ENCODE measurements at places on chromosomes 16 and 17.

DNA sequence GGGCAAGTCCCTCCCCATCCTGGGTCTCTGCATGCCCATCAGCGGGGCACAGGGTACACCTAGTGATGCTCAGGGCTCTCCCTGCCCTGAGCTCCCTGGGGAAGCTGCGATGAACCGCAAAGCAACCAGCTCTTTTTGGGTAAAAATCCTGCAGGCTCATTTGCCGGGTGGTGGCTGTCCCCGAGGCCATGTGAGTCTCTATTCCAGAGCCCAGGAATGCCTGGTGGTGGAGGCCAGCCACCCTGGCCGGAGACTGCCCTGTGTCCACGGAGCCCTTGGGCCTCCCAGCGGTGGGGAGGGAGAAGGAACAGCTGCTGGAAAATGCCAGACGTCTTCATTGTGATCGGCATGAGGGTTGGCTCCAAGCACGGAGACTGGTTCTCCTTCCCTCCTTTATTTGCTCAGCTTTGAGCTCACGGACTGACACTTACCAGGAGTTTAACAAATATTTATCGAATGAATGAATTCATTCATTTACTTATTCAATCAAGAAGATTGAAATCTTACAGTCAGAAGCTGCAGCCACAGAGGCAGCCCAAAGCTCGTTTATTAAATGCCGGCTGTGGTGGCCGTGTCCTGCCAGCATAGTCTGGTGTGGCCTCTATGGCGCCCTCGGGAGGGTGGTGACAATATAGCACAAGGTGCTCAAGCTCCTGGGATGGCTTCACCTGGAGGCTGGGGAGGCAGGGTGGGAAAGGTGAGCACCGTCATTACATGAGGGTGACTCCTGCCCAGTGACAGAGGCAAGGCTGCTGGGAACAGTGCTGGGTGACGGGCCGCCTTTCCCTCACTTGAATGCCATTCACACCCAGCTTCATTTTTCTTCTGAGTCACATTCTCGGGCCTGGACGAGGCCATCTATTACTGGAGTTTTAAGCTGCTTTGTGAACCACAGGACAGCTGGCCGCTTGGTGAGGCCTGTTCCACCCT is 31.1 kb upstream of the JPH3 start:
- DNase-seq = peak; percentile 41

- DNase-seq = no peak
Observed at GRCh38 chr17:33023790-33024189, 32.1 kb downstream of the SPACA3 start.

DNA sequence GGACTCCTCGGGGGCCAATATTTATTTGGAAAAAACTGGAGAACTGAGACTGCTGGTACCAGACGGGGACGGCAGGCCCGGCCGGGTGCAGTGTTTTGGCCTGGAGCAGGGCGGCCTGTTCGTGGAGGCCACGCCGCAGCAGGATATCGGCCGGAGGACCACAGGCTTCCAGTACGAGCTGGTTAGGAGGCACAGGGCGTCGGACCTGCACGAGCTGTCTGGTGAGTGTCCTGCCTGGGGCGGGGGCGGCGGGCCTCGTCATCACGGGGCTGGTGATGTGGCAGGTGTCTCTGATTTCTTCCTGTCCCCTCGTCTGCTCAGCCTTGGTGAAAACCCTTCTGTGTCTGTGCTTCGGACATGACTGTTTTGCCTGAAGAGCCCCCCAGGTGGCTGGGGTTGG is 5.7 kb downstream of the METRNL start:
- no peak for DNase-seq

GRCh38 chr17:77882481-77883212 is 75.9 kb upstream of the TNRC6C start:
- peak; percentile 51 for DNase-seq

GRCh38 chr17:64779376-64780095 is 117.4 kb upstream of the SMURF2 start:
- peak; percentile 49 for DNase-seq

DNA sequence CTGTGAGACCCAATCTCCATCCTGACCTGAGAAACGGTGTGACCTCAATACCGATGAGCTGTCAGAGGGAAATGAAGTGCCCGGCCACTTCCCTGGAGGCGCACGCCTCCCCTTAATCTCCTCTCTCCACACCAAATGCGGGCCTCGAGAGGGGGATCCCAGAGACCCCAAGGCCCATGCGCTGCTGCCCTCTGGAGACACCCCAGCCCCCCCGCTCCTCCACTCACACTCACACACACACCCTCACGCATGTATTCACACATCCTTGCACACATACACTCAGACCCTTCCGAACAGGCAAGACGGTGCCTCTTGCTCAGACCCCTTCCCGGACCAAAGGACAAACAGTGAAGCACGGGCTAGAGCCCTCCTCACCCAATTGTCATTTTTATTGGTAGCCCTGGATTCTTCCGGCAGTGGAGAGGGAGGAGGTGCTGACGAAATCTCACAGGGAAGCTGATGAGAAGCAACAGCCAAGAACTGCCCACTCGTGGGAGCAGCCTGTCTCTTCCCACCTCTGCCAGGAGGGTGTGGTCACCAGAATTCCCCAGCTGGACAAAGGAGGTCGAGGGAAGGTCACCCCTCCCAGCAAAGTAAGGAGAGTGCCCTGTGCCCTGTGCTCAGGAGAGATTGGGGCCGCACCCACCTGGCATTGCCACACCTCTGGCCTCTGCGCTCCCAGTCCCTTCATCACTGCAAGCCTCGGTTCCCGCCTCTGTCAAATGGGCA is 136.0 kb upstream of the TNRC6C start:
- DNase-seq = peak; percentile 75

DNA sequence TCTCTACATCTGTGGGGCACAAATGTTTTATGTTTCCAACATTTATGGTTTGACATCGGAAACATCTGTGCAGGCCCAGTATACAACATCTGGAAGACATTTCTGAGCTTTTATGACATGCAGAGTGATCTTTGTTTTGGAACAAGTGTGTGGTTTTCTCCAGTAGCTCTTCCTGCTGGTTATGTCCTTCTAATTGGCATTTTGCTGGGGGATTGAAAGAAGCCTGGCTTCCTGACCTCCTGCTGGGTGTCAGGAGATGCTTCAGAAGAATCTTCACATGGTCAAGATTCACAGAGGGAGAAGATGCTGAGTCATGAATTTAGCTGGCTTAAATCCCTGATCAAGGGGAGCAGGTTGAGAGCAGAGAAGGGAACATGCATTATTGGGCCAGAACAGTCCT is 279.5 kb upstream of the MYOCD start:
- no peak for DNase-seq

DNA sequence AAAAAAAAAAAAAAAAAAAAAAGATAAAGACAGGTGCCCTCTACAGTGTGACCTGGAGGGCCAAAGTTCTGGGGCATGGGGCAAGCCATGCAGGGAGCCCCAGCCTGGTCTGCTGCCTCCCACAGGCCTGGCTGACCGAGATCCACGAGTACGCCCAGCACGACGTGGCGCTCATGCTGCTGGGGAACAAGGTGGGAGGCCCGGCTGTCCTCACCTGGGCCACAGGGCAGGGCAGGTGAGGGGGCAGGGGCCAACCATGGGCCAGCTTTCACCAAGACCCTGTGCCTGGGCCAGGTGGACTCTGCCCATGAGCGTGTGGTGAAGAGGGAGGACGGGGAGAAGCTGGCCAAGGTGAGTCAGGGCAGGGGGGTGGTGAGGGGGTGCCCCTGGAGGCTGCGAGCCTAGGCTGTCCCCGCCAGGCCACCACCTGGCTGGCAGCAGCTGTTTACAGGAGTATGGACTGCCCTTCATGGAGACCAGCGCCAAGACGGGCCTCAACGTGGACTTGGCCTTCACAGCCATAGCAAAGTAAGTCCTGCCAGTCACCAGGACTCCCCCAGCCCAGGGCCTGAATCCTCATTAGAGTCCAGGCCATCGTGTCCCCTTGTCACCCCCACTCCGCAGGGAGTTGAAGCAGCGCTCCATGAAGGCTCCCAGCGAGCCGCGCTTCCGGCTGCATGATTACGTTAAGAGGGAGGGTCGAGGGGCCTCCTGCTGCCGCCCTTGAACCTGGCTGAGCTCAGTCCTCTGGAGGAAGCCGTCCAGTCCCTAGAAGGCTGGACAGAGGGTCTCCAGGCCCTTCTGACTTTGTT is 2.7 kb upstream of the TRAF7 start:
- DNase-seq = peak; percentile 58

DNA sequence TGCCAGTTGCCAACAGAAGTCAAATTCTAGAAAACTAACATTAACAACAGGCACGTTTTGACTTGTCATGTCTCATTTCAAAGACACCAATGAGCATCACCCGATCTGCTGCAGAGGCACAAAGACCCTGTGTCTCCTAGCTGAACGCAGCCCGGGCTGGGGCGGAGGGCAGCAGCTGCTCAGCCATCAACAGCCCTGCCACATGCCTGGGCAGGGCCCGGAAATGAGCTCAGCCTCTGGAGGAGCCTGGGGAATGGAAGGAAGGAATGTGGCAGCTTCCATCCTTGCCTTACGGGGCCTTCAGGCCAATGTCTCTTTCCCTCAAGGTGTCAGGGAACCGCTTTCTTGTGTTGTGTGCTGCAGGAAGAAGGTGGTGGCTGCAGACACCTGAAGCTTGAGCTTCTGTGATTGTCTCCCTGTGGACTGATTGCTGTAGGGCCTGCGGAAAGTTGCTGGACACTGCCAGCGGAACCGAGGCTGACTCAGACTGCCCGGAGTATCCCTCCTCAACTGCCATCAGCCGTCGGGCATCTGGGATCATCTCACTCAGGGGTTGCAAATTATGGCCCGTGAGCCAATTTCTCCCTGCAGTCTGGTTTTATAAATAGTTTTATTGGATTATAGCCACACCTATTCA is 7.3 kb downstream of the CDH13 start:
- DNase-seq = peak; percentile 38
